ENCODE measurements at places on chromosomes 6 and 20.

- DNase-seq: no peak
These were observed 28.0 kb downstream of the ASXL1 start for GRCh38 chr20:32386091-32386490.

- DNase-seq: no peak
These were observed 93.5 kb downstream of the ADGRG6 start for GRCh38 chr6:142395266-142395665.

- no peak for DNase-seq
These were observed 101.5 kb downstream of the LAMP5 start for GRCh38 chr20:9615766-9616454.

- DNase-seq: no peak
These were observed 94.2 kb downstream of the ADAT2 start for GRCh38 chr6:143356101-143356880.

DNA sequence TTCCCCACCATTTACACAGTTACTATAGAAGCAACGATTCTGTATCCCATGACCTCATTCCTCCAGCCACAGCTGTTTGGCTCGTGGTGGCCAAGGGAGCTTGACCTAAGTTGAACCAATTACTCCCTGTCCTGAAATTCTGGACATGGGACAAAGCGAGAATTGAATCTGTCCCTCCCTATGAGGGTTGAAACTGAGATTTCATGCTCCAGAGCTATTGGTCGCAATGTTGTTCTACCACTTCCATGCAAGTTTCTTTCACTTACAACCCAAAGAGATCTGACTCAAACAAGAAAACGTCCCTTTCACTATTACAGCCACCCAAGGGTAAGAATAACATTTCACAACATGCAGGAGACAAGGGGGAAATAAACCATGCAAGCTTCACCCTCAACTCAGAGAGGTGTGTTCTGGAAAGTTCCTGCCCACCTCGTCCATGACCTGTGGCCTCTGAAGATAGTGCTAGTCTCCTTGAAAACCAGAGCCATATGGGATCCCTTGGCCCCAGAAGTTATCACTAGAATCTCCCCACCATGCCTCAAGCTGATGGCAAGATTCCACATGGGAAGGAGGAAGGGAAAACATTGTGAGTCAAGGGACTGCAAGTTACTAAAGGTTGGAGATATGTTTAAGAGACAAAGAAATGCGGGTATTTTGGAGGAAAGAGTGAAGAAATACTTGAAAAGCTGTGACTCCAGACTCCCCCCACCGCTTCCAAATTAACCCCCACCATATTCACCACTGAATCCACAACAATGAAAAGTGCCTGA is 74.5 kb upstream of the SRSF6 start:
- no peak for DNase-seq

- DNase-seq: no peak
These were observed 1033.5 kb downstream of the HACE1 start for GRCh38 chr6:103826209-103826608.

DNA sequence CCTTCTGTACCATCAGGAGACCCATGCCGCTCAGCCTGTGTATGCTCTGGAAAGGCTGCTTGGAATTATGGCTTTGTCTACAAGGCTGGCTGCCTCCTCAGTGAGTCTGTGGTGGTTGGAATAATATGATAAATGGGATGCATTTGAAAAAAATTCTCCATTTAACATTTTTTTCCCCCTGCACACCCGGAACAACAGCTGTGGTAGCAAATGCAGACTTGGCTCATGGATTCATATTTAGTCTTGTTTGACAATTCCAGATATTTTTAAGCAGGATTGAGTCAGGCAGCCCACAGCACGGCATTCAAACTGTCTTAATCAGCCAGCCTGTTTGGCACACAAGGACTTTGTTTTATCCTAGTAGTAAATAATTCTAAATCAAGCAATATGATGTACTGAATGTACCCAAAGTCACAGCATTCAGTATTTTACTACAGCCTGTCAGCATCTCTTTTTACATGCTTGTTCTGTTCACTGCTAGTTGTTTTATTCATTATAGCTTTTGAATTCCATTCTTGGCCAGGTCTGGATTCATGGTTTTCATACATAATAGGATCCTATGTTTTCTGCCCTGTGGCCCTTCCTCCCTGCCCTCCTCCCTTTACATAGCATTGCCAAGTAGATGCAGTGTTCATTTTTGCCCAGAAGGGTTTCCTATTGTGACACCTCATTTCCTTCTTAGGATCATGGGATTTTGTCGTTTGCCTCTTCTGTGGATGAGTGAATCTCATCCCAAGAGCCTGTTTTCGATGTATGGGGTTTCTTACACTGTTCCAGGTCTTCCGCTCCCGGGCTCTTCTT is 68.1 kb downstream of the LRRC1 start:
- no peak for DNase-seq

DNA sequence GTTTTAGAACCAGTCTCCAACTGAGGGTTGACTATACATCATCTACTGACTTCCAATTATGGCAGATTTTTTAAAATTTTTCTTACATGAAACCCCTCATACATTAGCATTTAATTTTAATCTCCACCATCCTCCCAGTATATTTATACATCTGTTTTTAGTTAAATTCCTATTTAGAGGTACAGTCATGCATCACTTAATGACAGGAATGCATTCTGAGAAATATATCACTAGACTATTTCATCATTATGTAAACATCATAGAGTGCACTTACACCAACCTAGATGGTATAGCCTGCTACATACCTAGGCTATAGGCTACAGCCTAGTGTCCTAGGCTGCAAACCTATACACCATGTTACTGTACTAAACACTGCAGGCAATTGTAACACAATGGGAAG is 316.7 kb upstream of the MARCKS start:
- no peak for DNase-seq

DNA sequence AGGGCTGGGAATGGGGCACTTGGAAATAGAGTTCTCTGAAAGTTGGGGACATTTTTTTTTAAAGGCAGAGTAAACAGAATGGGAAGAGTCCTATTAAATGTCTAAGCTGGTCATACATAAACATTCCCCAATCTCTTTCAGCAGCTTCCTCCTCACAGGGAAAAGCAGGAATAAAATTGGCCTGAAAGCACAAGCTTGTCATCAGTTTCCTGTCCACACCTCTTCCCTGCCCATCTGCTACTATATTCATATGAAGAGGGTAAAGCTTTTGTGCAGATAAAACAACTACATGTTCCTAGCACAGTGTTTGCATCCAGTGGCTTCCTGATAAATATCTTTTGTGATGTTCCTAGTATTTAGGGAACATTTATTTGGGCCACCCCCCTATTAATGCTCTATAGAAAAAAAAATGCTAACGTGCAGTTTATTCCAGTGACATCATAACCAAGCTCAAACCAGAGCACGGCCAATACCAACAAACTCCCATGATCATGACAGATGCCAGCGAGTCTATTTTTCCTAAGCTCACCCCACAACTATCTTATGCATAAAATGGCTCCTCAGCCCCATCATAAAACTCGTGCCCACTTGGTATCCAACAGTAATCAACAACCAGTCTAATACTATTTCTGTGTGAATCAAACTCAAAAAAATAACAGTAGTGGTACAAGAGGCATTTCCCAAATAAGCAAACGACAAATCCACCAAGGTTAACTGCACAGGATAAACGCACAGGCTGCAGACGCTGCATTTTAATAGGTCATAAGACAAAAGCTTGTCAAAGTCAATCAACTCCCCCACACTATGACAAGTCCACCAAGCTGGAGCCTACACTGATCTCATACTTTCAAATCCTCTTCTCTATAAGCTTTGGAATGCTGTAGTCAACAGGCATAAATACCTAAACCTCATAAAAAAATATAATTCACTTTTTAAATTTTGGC is 95.3 kb downstream of the EPB41L2 start:
- no peak for DNase-seq

DNA sequence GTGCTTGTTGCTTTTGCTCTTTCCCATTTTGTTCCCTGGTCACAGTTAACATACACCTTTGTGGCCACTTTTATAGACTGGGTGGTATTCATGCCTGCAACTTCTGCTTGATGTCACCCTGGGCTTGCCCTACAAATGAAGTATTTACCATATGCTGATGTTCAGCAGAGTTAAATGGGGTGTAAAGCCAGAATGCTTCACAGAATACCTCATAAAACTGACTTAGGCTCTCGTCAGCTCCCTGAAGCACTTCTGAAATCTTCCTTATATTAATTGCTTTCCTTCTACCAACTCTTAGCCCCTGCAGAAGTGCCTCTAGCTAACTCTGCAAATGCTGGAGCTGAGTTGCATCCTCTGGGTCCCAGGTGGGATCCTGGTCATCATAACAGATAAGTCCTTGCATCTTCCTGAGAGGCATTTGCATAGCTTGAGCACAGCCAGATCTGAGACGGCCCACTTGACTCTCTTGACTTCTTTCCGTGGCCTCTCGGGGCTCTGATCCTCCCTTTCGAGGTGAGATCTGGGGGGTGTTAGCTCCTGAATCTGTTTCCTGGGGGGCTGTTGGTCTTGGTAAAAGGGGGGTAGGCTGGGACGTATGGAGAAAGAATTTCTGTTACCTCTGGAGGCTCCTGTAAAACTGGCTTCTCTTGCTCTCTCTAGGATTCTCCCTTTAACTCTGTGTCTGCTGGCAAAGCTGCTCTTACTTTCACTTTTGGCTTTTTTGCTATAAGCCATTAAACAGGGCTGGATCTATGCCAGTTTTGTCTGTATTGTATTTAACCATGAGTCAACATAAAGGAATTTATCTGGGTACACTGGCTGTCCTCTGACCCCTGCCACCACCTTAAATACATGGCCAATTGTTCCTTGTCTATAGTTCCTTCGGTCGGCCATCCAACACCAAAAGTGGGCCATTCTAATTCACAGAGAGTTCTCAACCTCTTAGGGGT is 223.0 kb upstream of the SYNCRIP start:
- no peak for DNase-seq

DNA sequence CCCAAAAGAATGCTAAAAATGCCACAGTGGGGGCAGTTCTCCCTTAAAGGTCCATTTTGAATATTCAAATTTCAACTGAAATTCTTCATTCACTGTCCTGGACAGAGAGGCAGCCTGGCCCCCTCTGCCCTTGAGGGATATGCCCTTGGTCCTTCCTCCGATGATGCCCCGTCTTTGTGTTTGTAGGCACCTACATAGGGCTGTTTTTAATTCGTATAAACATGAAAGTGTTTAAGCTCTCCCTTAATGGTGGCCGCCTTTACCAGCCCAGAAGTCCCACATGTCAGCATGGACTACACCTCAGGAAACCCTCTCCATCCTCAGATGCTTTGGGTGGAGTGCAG is 70.2 kb downstream of the SSR1 start:
- DNase-seq: no peak

DNA sequence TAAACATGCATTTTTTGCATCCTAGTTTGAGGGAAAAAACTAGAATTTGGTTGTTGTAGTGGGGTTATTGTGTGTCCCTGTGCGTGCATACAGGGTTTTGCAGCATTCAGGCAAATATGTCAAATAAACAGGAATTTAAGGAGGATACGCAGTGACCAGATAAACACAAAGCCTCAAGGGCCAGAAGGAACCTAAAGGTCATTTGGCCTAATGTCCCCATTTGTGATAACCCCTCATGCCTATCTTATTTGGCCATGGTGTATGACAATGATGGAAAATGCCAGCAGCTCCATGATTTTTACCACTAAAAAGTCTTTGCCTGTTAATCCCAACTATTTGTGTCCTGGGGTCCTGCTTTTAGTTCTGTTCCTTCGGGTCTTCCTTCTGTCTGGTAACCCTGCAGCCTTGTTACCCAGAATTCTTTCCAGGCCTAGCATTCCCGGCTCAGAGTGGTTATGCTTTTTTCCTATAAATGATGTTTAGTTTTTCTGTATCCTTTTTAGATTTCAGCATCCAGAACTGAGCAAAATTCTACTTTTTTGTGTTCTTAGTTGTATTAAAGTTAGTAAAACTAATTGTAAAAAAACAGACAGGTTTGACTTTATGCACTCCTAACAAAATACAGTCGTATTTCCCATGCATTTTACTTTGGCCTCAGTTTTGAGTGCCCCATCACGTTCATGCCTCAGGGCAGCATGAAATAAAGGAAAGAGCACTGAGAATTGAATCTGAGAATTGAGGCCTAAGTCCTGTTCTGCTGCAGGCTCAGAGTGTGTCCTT is 4.4 kb downstream of the STX16 start:
- no peak for DNase-seq

GRCh38 chr20:60695226-60696000 is 556.6 kb upstream of the CDH4 start:
- DNase-seq: no peak

GRCh38 chr6:138099832-138100231 is 7.4 kb downstream of the PERP start:
- DNase-seq: no peak

- no peak for DNase-seq
These were observed 332.3 kb downstream of the LAMA2 start for GRCh38 chr6:129215246-129215645.

GRCh38 chr20:47289096-47289495 is 67.4 kb downstream of the ZMYND8 start:
- DNase-seq: no peak

- DNase-seq: no peak
These were observed 73.1 kb downstream of the SNAP25 start for GRCh38 chr20:10291568-10292248.

GRCh38 chr6:110618591-110619267 is 142.3 kb upstream of the SLC22A16 start:
- DNase-seq: no peak

GRCh38 chr6:167968091-167968490 is 29.4 kb upstream of the KIF25 start:
- DNase-seq: peak; percentile 85

DNA sequence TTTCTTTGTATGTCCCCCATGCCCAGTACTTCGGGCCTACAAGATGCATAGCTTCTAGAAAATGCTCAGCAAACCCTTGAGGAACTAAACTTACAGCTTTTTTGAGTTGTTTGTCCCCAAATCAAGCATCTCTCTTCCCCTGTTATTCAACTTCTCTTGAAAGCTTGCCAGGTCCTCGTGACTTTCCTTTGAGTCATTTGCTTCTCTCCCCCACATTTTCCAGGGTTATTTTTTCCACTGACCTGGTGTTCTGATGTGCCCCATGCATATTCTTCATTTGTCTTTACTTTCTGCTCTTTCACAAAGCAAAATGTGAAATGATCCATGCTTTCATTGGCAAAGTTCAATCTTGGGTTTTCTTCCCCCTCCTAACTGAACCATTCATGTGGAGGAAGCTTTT is 204.8 kb downstream of the TFAP2A start:
- no peak for DNase-seq

DNA sequence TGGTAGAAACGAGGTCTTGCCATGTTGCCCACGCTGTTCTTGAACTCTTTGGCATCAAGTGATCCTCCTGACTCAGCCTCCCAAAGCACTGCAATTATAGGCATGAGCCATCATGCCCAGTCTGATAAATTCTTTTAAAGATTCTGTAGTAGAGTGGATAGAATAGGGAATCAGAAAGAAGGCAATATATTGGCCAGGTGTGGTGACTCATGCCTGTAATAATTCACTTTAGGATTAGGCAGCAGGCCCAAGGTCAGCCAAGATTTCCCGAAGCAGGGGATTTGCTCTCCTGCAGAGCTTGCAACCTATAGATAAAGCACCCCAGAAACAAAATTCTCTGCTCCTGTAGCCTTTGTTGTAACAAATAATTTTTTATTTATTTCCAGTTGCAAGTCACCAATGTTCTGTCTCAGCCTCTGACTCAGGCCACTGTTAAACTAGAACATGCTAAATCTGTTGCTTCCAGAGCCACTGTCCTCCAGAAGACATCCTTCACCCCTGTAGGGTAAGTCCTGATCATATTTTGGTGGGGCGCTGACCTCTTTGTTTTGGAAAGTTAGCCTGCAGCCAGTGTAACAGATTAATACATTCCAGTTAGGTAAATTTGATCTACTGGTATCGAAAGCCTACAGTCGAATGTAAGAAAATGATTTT is 30.4 kb upstream of the MROH8 start:
- no peak for DNase-seq
